ENCODE measurements at places on chromosomes 13 and 19.
A peak's percentile ranks its signal among the peaks of the same experiment; 100 is the strongest.

DNA sequence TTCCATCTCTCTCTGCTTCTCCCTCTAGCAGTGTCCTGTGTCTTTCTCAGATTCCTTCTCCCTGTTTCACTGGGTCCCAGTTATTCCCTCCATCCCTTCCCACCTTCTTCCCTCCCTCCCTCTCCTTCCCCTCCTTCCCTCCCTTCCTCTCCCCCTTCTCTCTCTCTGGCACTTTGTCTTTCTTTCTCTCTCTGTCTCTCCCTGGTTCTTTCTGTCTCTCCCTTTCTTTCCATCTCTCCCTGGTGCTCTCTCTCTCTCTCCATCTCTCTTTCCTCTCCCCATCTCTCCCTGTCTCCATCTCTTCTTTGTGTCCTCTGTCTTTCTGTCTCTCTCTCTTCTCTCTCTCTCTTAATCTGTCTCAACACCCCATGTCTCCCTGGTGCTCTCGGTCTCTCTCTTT, 31.7 kb upstream of the CYP2B6 start:
- DNase-seq = no peak

- no peak for DNase-seq
Observed at GRCh38 chr13:113770937-113771336, 11.9 kb downstream of the TMEM255B start.

DNA sequence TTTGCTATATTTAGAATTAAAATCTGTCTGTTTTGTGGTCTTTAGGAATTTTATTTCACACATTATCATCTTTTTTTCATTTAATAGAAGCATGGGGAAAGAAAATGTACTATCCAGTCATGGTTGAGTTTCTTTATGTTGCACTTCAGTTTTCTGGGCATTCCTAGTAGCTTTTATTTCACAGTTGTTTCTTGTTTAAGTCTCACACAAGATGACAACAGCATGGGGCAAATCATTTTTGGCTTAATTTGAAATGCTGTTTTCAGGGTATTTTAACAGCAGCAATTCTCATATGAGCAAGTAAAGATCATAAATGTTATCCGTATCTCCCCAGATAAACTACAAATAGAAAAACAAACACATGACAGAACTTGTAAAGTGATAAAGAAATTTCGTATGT, 1600.2 kb downstream of the PCDH9 start:
- no peak for DNase-seq

DNA sequence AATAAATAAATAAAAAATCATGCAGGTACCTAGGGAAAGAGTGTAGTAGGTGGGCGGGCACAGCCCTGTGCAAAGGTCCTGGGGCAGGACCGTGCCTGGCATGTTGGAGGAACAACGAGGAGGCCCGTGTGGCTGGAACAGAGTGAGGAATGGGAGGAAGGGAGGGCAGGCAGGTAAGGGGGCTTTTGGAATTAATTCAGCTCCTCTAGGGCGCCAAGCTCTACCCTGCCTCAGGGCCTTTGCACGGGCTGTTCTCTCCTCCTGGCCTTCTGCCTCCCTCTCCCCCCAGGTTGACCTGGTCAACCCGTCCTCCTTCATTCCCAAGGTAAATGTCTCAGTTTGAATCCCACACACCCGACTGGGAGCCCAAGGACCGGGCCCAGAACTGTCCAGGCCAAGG, 31.1 kb upstream of the SEMA6B start:
- no peak for DNase-seq

DNA sequence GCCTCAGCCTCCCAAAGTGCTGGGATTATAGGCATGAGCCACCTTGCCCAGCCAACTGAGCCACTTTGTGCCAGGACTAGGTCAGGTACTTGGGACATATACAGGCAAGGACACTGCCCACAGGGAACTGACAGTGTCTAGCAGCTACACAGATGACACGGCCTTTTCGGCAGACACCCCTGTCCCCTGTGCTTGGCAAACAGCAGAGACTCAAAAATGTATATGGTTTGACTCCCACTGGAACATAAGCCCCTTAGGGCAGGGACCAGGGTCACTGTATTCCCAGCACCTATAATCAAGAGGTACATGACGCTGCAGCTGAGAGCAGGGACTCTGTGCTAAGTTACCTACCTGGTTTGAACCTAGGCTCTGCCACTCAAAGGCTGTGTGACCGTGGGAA, 16.8 kb downstream of the ABCC4 start:
- DNase-seq = no peak

GRCh38 chr13:90068658-90069057, 1278.8 kb upstream of the MIR17HG start:
- peak; percentile 5 for DNase-seq

- DNase-seq = no peak
Observed at GRCh38 chr19:52188822-52189734, 774 bp upstream of the PPP2R1A start.

DNA sequence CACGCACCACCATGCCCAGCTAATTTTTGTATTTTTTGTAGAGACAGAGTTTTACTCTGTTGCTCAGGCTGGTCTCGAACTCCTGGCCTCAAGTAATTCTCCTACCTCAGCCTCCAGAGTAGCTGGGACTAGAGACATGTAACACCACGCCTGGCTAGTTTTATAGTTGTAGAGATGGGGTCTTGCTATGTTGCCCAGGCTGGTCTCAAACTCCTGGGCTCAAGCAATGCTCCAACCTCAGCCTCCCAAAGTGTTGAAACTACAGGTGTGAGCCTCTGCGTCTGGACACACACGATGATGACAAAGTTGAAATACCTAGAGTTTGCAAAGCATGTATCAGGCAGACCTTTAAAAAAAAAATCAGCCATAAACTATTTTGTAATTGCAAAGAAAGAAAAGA, 4.6 kb upstream of the PTOV1 start:
- DNase-seq = no peak

DNA sequence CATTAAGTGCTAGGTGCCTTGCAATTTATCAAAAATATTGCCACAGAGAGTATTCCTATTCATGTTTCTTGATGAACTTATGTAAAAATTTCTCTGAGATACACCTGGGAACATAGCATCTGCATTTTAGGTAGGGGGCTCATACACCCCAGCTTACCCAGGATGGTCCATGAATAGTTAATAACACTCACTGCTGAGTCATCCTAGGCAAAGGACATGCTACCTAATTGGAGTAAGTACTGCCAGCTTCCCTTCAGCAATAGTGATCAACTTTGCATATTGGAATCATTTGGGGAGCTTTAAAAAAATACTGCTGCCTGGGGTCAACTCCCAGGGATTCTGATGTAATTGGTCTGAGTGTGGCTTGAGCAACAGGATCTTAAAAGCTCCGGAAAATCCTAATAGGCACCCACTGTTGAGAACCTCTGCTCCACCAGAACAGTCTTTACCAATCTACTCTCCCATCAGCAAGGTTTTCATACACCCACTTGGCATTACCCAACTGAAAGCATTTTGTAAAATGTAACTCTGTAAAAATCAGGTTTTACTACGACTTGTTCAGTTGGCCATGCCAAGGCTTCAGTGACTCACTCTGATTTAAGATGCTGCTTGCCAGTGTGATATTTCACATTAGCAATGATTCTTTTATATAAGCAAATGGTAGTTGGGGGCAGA, 67.2 kb upstream of the FNDC3A start:
- DNase-seq = no peak

- peak; percentile 10 for DNase-seq
Observed at GRCh38 chr13:34246511-34246910, 428.6 kb downstream of the RFC3 start.
